Cerebellar cortex (tissue), 1 donor: ENCODE measurements at places on chromosomes 5 and 9.

DNA sequence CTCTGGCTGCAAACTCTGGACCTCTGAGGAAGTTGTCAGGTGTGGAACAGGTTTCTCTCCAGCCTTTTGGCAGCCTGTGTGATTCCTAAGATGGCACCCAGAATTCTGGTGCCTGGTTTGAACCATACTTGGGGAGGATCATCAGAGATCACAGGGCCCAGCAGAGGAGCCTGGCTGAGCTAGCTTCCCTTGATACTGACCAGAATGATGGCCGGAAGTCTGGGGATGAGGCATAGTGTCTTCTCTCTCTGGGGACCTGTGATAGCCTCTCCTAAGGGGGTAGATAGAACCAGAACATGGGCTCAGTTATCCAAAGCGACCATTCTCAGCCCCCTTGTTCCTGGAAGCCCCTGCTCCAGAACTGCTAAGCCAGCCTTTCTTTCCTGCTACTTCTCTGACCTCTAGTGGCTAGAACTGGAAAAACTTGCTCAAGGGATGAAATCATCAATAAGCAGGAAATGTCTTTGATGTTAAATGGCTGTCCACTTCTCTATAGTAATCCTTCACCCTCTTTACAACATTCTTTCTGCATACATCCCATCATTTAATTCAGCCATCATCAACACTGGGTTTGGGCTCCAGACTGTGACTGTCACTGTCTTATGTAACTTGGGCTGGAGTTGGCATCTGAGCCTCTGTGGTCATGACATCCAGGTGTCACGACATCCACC, 55.1 kb downstream of the C9orf152 start:
- peak; percentile 37 for DNase-seq

- DNase-seq = peak; percentile 33
These were observed 29.5 kb downstream of the SURF6 start for GRCh38 chr9:133306242-133307204.

GRCh38 chr5:135442431-135443160, 4.6 kb downstream of the DCANP1 start:
- DNase-seq = no peak

DNA sequence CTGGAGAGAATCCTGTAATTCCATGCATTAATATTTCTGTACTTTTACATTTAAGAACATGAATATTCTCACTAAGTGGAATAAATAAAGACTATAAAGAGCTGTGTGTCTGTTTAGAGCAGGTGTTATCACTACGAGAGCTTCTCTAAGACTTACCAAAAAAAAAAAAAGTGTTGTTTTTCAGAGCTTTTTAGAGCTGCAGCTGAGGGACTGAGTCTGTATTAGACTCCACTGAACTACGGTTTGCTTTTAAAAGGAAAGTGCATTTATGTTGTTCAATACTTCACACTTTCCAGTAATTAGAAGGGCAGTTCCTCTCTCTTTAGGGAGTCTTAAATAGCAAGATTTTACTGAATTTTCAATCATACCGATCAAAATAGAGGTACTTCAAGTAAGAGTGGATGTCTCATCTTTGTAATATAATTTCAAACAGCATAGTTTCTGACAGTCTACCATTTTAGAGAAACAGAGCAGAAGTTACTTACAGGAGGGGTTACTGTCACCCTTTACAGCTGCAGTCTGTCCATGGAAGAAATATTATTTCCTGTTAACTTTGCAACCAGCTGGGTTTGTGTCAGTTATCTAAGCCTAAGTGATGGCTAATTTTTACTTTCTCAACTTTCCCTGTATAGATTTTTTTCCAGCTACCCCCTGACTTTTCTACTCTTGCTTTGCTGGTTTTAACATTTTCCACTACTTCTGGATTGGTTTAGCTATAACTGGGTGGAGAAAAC, 2.4 kb downstream of the SYK start:
- DNase-seq = no peak

DNA sequence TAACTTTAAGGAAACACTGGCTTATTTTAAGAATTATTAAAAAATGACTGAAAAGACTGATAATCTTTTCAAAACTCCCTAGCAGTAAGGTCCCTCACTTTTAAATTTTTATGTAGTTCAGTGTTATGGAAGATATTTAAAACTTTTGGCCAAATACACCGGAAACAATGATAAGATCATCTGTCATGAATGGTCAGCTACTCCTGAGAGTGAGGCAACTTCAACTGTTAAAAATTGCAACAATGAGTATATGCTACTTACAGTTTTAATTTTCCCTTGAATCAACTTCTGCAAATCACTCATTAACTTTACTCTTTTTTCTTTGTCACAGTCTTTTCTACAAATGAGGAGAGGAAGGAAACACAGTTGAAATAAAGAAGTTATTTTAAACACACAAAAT, 10.8 kb downstream of the PUM3 start:
- DNase-seq = no peak

DNA sequence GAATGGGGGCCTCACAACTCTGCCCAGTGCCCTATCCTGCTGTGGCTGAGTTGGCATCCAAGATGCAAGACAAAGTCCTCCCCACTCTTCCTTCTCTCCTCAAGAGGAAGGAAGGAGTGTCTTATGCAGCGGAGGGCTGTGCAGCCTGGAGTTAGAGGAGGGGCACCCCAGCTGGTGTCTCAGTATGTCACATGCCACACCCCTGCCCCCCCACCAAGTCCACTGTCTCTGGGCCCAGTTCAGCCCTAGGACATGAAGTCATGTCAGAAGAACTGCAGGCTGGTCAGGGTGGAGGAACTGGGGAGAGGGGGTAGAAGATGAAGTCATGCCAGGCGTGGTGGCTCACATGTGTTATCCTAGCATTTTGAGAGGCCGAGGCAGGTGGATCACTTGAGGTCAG, 28.0 kb upstream of the SLC28A3 start:
- no peak for DNase-seq

- peak; percentile 29 for DNase-seq
These were observed 352.7 kb downstream of the SPOCK1 start for GRCh38 chr5:137146402-137146890.

DNA sequence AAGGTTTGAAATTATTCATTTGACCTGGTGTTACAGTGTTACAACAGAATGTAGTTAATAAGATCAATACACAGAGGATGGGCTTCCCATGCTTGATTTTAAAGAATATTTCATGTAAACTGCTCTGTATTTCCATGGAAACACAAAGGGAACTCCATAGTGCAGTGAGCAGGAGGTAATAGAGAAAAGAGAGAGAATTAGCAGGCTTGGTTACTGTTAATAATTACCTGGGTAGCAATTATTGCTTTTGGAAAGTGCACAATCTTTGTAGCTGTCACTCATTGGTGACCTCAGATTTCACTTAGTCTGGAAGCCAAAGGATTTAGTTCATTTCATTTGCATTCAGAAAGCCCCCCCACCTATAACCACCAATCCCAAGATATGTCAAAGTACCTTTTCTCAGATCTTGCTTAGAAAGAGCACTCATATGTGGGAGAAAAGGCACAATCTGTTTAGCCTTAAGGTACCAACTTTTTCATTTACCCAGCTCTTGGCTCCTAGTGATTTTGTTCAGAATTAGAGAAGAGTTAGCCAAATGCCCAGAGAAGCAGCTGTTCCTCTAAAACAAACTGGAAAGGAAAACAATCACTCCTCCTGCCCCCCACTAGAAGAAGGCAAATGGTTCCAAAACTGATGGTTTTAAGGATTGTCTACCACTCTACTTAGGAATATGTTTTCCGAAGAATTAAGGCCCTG, 234.5 kb upstream of the SLC24A2 start:
- DNase-seq = peak; percentile 18
